ENCODE measurements at places on chromosomes 11 and 22.

- DNase-seq: no peak
Measured at GRCh38 chr11:96014217-96014616, 90.3 kb upstream of the MTMR2 start.

- DNase-seq: no peak
Measured at GRCh38 chr11:19392847-19393518, 152.2 kb upstream of the E2F8 start.

DNA sequence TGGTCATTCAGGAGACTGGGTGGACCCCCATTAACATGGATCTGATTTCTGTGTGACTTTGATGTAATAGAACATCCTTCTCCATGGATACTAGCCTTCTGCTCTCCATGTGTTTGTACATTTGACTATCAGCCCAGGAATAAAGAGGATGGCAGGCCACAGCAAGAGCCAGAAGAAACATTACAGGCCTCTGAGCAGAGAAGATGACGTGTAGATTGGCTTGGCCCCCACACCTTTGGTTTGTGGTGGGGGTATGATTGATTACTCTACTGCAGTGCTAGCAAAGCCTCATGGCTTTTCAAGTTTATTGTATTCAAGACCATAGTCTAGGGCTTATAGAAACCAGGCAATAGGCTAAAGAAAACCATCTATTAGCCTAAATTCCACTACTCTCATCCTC is 77.0 kb downstream of the GRAMD1B start:
- DNase-seq: no peak

DNA sequence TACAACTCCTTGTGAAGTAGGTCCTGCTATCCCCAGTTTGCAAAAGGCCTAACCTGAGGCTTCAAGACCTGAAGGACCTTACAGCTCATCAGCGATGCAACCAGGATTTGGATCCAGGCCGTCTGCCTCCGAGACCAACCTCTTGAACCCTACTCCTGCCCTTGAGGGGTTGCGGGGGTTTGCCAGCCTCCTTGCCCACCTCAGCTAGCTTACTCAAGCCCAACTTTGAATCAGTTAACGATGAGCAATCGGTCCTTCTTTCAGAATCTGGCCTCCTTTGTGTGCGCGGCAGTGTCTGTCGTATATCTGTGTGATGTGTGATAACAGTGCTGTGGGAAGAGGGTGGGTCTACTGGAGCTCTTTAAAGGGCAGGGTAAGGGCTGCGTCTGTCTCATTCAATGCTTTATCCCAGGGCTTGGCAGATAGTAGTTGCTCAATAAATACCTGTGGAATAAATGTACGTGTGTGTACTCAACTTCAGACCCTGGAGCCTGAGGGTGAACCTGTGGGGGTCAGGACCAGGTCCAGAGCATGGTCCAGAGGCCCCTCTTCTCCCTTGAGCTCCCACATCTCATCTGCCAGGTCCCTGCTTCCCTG is 3.2 kb downstream of the CHRM1 start:
- DNase-seq: no peak

DNA sequence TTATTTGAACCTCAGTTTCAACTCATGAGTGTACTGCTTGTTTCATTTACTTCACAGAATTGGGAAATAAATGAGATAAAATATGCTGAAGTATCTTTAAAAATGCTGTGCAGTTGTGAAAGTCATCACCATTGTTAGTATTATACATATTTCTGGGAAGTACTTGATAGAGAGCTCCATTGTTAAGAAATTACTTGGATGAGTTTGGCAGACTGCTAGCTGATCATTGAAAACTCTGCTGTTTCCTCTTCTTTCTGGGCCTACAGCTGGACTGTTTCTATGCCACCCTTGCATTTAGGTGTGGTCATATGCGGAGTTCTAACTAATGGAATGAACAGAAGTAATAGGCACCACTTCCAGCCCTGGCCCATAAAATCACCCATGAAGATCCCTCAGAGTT is 10.0 kb downstream of the SIK2 start:
- DNase-seq: no peak

DNA sequence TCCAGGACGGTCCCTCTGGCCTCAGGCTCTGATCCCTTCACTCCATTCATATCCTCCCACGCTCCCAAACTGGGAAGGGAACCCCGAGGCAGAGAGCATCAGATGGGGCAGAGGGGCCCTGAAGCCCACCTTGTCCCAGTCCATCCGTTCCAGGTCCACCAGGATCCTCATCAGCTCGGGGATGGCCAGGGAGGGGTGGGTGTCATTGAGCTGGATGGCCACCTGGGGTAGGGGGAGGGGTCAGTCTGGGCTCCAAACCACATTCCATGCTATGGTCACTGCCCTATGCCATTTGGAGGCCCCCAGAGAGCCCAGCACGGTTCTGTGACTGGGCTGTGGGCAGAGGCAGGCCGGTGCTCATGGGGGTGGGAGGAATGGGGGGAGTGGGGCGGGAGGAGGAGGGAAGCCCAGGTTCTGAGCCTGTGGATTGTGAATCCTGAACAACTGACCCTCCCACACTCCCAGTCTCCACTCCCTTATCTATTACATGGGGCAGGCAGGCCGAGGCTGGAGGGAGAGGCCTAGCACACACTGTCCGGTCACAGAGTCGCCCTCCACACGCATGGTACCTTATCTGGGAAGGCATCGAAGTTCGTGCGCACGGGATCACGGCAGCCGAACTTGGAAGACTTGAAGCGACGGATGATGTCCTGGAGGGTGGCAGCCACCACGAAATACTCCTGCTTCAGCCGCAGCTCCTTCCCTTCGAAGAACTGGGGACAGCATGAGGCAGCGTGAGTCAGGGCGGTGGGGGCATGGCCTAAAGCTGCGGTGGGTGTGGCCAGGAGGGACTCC is 5.5 kb downstream of the PYGM start:
- DNase-seq: no peak

GRCh38 chr11:68513930-68514487 is 53.5 kb downstream of the PPP6R3 start:
- DNase-seq: no peak

DNA sequence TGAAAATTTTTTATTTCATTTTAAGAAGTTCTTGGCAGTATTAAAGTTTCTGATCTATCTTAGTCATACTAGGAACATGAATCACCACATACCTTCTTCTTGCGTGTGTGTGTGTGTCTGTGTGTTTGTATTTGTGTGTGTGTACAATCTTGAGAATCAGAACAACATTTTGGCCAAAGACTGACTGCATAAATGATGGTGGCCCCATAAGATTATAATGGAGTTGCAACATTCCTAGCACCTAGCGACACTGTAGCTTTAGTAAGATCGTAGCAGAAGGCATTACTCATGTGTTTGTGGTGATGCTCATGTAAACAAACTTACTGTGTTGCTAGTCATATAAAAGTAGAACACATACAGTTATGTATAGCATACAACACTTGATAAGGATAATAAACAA is 205.4 kb downstream of the FAM76B start:
- no peak for DNase-seq

- DNase-seq: no peak
Measured at GRCh38 chr22:23035557-23036277, 34.6 kb upstream of the GNAZ start.

- DNase-seq: no peak
Measured at GRCh38 chr11:2293531-2293971, 8.2 kb downstream of the C11orf21 start.

GRCh38 chr11:117428186-117428855 is 100.7 kb downstream of the CEP164 start:
- no peak for DNase-seq

GRCh38 chr22:26461188-26461810 is 22.3 kb downstream of the HPS4 start:
- peak; percentile 58 for DNase-seq

Measured in posterior cingulate gyrus (tissue), 11 donors.